GM13977 (cell line): ENCODE measurements at places on chromosomes 16 and 17.
A peak's percentile ranks its signal among the peaks of the same experiment; 100 is the strongest.

DNA sequence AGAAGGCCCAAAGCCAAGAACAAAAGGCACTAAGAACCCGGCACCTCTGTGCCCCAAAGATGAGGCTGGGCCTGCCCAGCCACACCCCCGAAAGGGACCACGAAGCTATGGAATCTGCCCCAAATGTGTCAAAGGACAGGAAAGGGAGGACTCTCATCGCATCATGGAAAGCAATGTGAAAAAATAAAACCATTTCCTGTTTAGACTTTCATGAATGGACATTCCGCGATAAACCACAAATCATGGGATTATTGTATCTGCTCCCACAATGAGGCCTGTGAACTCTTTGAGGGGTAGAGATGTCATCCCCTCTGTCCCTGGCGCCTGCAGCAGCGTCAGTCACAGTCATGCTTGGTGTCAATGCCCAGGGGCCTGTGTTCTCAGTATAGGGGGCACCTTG is 135.0 kb downstream of the COPRS start:
- DNase-seq, result no peak

DNA sequence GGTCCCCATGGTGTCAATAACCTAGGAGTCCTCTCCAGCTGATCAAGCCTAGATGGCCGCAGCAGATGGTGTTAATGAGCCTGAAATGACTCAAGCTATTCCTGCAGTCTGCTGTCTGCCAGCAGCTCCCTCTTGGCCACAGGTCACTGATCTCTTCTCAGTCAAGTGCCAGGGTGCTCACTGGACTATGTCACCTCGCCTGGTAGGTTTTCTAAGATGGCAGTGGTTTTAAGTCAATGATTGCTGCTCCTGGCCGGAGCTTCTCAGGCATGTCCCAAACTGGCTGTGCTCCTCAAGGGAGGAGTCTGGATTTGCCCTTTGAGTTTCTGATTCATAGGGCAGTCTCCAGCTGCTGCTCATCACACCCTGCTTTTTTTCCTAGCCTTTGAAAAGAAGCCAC is 58.6 kb upstream of the SHISA6 start:
- DNase-seq, result no peak

DNA sequence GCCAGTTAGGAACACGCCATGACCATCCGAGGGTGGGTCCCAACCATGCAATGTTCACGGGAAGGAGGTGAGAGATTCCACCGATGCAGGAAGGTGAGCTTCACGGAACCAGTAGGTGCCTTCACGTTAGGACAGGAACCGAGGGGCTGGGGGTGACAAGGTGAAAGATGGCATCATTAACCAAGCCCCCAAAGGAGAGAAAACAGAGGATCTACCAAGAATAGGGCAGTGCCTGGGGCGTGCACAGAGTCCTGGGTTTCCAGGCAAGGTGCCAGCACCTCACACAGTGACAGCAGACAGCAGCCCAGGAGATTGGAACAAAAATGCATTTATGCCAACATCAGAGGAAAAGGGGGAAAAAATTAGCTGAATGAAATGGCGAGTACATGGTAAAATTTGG is 137.9 kb downstream of the GSG1L start:
- DNase-seq, result no peak

DNA sequence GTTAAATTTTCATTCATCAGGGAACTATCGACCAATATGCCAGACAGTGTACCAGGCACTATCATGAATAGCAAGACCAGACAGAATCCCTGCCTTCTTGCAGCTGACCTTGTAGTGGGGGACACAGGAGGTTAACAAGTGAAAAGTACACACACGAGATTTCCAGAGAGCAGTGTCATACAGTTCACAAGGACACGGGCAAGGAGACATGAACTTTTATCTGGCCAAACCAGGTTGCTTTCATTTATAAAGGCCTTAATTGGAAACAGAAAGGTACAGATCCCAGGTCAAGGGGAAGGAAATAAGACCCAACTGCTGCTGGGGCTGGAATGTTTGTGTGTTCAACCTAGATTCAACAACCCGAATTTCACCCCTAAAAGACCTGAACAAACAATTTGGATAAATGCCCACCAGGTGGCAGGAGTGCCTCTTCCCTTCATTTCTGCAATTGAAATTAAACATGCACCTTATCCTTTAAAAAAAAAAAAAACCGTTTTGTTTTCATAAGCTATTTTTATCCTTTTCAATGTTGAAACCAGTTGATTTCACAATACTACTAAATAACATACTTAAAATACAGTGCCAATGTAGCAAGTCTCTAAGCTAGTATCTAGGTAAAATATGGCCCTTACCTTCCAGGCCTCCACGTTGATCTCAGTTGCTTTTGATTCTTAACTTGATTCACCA is 65.9 kb downstream of the EMP2 start:
- peak; percentile 70 for DNase-seq

- no peak for DNase-seq
Measured at GRCh38 chr17:80214012-80214877, 5.9 kb downstream of the SGSH start.

DNA sequence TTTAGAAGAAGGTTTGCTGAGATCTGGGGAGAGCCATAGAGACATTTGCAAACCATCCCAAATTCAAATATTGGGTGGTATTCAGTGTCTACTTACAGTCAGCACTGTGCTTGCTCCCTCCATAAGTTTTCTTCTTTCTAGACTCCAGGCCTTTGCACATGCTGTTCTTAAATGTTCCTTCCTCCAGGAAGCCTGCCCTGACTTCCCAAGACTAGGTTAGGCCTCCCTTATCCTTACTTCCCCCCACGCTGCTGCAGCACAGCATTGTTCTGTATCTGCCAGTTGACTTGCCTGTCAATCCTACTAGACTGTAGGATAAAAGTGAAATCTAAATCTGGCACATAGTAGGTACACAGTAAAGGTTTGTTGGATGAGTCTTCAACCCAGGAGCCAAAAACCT is 53.4 kb downstream of the ASIC2 start:
- no peak for DNase-seq

GRCh38 chr16:84629580-84629979 is 11.7 kb upstream of the COTL1 start:
- DNase-seq, result no peak

DNA sequence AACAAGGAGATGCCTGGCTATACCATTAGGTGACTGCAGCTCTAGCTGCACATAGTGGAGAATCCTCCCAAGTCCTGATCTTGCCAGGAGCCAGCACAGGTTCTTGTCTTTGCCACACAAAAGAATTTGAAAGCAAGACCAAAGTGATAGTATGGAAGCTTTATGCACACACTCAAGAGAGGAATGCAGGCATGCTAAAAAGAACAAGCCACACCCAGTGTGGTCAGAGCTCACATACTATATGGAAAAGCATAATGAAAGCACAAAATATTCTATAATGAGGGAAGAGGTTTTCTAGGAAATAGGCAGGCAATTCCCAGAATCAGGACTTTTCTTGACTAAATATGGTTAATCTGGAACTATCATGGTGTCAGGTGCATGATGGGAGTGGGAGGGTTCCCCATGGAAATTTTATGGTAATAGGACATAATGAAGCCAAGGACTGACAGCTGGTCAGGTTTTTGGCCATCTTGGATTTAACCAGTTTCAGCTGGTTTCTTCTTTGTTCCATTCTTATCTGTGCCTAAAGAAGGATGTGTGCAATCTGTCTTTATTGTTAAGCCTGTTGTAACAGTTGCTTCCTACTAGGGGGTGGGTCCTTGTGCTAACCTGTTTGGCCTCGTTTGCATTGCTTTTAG is 171.6 kb downstream of the ZNF18 start:
- DNase-seq, result no peak

GRCh38 chr17:565521-565920 is 149.1 kb downstream of the VPS53 start:
- no peak for DNase-seq

DNA sequence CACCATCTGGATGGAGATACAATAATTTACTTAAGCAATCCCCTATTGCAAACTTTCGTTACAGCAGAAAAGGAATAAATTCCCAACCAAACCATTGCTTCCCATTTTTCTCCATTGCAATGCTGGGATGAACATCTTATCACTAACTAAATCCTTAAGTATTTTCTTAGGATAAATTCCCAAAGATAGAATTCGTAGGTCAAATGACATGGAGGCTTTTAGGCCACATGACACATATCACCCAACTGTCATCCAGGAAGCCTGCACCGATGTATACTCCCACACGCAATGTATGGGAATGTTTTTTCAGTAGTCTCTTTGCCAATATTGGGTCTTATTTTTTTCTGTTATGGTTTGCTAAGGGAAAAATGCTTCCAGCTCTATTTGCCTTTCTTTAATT is 1.6 kb upstream of the TLCD2 start:
- no peak for DNase-seq

DNA sequence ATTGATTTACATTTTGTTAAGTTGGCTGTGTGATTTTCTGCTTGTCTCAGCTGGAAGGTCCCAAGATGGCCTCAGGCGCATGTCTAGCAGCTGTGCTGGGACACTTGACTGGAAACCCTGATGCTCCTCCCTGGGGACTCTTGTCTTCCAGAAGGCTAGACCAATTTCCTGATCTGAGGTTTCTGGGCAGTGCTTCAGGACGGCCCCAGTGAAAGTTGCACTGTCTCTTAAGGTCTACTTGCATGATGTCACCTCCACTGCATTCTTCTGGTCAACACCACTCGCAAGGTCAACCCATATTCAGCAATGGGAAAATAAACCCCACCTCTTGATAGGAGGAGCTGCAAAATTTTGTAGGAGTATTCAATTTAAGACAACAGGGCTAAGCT is 116.0 kb downstream of the SALL1 start:
- no peak for DNase-seq

DNA sequence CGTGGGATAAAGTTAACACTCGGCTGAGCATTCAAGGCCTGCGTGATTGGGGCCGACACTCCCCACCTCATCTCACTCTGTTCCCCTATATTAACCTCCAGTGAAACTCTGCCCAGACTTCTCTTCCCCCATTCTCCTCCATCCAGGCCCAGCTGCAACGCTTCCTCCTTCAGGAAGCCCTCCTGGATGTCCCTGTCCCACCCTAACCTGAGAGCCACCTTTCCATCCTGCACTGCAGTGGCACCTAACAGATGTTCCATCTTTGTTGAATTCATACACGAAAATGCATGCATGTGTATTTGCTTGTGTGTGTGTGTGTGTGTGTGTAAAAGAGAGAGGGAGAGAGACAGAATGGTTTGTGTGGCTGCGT is 32.6 kb upstream of the SBK1 start:
- no peak for DNase-seq

GRCh38 chr17:17526369-17526768 is 30.2 kb upstream of the RASD1 start:
- no peak for DNase-seq

DNA sequence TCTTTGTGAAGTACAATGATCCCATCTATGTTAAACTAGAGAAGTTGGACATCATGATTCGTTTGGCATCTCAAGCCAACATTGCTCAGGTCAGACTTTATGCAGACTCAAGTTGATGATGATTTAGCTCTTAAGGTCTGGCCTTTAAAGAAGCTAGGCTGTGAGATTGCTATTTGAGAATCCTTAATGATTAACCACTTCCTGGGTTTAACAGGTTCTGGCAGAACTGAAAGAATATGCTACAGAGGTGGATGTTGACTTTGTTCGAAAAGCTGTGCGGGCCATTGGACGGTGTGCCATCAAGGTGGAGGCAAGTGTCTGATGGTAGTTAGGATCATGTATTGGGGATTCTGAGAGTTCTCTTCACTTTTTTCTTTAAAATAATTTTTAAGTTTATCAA is 40.3 kb downstream of the AP2B1 start:
- no peak for DNase-seq

- DNase-seq, result no peak
Measured at GRCh38 chr17:79623786-79624717, 13.2 kb upstream of the RBFOX3 start.

GRCh38 chr17:48484256-48484655 is 46.6 kb downstream of the HOXB1 start:
- no peak for DNase-seq

DNA sequence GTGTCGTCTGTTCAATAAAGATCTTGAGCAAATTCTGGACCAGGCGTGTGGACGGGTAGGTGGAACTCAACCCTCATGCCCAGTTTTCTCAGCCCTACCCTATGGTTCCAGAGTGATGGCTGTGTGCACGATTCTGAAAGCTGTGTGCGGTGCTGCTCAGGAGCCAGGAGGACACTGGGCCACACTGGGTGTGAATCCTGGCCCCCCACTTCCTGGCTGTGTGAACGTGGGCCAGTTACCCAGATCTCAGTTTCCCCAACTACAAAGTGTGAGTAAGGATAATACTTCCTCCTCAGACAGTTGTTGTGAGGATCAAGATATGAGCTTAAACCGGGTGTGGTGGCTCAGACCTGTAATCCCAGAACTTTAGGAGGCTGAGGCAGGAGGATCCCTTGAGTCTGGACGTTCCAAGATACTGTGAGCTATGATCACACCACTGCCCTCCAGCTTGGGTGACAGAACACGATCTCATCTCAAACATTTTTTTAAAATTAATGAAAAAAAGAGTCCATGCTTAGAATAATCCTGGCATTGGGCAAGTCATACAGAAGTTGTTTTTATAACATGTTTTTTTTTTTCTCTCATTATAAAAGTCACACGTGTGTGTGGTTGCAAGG is 14.7 kb upstream of the MPRIP start:
- no peak for DNase-seq

- no peak for DNase-seq
Measured at GRCh38 chr17:82096709-82097183, 1.3 kb downstream of the FASN start.

GRCh38 chr17:57463103-57463885 is 207.0 kb downstream of the MSI2 start:
- peak; percentile 92 for DNase-seq

DNA sequence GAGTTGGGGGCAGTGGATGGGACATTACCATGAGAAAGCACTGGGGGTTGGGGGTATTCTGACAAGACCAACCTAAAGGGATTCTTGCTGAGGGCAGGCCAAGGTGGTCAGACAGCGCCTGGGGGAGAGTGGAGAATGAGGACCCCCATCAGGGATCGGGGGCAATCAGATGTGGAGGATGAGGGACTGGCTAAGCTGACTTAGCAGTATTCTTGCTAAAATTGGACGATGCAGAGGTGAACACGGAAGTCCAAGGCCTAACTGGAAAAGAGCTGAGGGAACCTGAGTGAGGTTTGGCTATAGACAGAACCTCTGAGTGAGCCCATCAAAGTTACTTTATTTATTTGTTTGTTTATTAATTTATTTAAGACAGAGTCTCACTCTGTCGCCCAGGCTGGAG is 9.2 kb downstream of the QPRT start:
- peak; percentile 12 for DNase-seq

DNA sequence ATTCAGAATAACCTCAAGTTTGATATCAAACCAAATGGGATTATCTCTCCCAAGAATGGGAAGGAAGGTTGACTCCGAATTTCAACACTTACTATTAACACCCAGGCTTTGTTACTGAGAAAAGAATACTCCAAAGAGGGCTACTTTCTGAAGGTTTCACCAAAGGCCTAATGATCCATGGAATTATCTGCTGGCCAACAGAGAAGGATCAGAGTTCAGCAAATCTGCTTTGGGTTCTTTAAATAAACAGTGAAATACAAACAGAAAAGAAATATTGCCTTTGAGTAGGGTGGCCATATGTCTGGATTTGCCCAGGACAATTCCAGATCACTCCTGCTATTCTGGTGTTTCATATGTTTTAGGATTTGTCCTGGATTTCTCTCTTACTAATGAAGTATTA is 564.5 kb upstream of the PSMD7 start:
- DNase-seq, result no peak

GRCh38 chr17:38448208-38448771 is 20.0 kb downstream of the ARHGAP23 start:
- no peak for DNase-seq

- DNase-seq, result peak; percentile 59
Measured at GRCh38 chr16:55035029-55035428, 104.4 kb downstream of the IRX5 start.
